ENCODE measurements at places on chromosomes 5 and 9. TPM values are rescaled to one million over a fixed set of nuclear protein-coding genes. Genes with fewer than 3 reads are reported as not detected.

SLC4A9 gene
- 0.25 TPM for total RNA-seq

SLC2A8 gene
- 1.4 TPM for total RNA-seq

FRMPD1 gene
- not detected for total RNA-seq

FAM221B gene
- not detected for total RNA-seq

SLC27A6 gene
- total RNA-seq = not detected

PCDHB9 gene
- not detected for total RNA-seq

SNCAIP gene
- total RNA-seq = not detected

SLC45A2 gene
- total RNA-seq = 0.33 TPM

ALDH1A1 gene
- total RNA-seq = 0.11 TPM

DNA sequence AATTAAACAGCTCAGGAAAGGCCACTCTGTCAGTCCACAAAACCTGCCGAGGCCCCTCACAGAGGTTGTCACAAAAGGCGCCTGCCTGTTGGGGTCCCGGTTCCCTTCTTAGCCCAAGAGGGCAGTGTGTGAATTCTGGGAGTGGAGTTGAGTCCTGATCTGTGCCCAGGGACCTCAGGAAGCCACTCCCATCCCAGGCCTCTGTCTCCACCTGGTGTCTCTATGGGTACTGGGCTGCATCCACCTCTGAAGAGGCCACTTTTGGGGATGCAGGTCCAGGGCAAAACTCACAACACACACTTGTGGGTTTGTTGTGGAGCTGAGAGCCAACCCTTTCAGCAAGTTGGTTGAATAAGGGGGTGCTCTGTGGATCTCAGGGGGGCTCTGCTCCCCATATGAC, 74.3 kb upstream of the STXBP1 start:
- DNase-seq = no peak

DNA sequence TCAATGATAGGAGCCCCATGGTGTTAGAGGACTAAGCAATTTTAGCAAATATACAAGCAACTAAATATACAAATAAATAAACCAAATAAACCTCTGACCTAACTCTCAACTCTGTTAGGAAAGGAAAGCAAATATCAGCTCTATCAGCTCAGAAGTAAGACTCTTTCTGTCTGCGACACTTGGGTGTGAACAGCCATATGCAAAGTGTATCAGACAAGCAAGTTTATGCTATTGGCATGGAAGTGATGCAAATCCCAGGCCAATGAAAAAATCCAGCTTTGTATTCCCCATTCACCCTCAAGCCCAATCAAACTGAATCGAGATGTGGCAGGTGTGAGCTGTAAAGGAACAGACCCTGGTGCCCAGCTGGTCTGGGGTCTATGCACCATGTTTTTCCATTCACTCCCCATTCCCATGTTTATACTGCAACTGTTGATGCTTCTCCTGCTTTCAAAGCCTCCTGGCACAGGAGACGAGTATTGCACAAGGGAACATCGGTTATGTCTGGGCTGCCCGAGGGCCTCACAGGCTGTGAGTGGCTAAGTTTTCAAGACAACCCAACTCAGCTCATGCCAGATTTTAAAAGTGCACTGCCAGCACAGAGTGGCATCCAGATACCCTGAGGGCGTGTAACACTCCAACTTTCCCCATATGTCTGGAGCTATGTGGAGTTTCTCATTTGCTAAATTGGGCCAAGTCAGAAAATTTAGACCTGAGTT, 73.1 kb downstream of the FEM1C start:
- DNase-seq = no peak

DNA sequence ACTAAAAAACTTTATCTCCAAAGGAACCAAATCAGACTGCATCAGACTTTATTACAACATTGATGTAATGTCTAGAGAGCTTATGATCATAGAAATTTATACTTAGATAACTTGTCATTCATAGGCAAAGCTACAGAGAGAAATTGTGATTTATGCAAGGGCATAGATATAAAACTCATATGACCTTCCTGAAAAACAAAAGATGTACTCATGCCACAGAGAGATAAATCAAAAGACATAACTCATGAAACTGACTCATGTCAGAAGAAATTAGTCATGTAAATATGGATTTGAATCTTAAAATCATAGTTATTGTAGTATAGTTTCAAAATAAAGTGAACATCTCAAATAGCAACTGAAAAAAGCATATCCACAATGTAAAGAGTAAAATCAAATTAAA, 186.2 kb downstream of the GABBR2 start:
- no peak for DNase-seq

DNA sequence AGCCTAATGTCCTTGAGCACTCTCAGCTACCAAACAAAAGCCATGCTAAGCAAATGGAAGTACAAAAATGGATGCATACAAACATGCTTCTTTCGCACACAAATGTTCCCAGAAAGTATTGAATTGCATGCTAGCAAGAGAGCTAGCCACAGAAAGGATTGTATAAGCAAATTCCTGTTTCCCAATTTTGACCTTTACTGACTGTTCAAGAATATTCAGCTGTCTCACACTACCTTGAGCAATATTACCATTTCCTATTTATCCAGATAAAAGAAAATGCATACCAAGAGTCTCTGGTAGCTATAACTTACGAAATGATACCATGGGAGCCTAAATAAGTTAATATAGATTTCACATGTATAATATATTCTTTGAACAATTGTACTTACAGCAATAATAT, 264.6 kb downstream of the TMEM167A start:
- DNase-seq = no peak

GRCh38 chr9:85423422-85423821, 318.3 kb downstream of the AGTPBP1 start:
- no peak for DNase-seq

DNA sequence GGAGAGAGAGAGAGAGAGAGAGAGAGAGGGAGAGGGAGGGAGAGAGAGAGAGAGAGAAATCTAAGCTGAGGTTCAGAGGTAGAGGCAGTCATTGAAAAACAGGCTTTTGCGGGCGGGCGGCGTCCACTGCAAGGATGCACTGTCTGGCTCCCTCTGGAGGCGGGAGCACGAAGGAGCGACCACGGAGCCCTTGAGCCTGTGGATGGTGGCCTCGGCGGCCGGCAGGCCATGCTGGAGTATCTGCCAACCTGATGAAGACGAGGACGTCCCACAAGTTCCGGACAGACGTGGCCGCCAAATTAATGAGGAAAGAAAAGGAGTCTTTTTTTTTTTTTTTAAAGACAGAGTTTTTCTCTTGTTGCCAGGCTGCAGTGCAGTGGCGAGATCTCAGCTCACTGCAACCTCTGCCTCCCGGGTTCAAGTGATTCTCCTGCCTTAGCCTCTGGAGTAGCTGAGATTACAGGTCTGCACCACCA, 2.2 kb upstream of the CCDC125 start:
- DNase-seq = peak; percentile 80

GRCh38 chr9:12838546-12838945, 63.7 kb downstream of the LURAP1L start:
- no peak for DNase-seq

DNA sequence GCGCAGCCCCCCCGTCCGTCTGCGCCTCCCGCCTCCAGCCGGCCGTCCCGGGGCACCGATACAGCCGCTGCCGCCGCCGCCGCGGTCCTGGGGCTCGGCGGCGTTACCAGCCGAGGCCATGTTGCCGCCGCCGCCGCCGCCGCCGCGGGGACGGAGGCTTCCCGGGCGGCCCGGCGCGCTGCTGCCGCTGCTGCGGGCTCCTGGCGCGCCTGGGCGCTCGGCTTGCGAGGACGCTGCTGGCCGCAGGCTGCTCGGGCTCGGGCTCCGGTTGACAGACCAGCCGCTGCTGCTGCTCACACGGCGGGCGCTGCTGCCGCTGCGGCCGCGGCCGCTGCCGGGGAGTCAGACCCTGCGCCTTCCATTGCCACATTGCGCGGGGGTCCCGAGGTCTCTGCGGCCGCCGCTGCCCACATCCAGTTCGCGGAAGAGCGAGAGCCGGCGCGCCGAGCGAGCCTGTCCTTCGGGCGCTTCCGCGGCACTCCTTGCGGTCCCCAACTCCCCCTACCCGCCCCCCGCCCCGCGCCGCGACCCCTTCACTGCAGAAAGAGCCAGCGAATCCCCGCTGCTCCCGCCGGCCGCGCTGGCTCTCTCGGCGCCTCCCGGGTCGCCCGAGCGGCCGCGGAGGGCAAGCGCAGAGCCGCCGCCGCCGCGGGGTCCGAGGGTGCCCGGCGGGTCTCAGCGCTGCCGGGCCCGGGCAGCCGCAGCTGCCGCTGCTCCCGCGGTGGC, 8.4 kb downstream of the PTCH1 start:
- DNase-seq = peak; percentile 35

DNA sequence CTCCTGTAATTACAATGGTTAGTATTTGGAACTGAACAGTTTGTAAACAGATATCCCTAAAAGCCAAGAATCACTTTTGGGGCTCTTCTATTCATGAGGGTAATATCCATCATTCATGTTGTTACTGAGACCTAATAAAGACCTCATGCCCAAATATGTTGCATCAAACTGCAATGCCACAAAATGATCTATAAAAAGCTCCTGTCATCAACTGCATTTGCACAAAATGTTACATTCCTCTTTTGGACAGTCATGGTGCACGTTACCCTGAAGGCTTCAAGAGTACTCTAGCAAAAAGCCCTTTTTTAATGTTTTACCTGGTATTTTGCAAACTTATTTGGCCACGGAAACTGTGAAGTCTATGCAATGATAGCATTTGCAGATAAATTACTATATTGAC, 14.2 kb upstream of the EQTN start:
- no peak for DNase-seq

DNA sequence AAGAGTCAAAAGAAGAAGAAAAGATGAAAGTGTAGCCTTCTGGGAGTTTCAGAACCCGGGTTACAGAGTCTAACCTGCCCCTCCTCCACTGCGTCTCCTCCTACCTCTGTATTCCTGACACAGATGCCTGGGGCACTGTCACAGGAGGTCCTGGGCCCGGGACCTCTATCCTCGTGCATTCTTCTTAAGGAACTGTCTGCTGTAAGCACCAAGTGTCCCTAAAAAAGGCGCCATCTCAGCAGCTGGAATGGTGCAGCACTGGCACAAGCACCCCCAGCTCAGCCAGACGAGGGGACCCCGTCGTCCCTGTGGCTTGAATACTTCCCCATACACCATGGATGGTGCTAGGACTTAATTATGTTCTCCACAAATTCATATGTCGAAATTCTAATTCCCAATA, 35.8 kb upstream of the MVB12B start:
- DNase-seq = no peak
